ENCODE measurements at places on chromosomes 3 and 15.
A peak's percentile ranks its signal among the peaks of the same experiment; 100 is the strongest.

DNA sequence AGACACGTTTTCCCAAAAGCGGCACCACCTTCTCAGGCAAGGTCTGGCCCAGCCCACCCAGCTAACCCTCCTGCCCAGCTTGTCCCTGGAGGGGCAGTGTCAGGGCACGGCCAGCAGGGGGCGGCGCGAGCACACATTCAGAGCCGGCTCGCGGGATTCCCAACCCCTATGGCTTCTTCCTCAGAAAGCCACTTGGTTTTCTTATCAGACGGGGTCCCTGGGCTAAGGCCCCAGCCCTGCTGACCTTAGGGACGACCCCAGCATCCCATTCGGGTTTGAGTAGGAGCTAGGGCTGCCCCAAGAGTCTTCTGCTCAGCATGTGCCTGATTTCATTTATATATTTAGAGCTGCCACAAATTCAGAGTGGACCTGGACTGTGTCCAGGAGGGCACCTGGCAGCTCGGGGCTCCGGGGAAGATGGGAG lies 14.5 kb downstream of the RLBP1 start:
- peak; percentile 62 for DNase-seq

DNA sequence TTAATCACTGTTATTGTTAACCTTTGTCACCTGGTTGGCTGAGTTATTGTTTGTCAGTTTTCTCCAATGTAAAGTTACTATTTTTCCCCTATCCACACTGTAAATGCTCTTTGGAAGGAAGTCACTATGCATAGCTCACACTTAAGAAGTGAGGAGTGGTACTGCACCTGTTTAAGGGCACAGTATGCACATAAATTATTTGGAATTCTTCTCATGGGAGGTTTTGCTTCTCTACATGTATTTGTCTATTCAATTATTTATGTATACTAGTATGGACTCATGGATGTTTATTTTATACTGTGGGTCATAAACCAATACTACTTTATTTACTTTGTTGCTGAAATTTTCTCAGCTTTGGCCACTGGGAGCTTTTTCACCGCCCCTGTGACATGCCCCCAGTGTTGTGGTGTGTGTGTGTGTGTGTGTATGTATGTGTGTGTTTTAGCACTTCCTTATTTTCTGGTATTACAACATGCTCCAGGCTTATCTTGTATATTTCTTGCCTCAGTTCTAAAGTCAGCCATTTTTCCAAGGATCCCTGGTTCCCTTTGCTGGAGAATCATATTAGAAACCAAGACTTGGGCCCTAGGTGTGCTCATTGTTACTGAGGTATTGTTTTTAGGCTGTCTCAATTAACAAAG lies 290.5 kb downstream of the KBTBD8 start:
- DNase-seq: no peak

GRCh38 chr15:78425643-78426042 lies 12.4 kb upstream of the IREB2 start:
- no peak for DNase-seq

GRCh38 chr15:64774629-64775493 lies 528 bp downstream of the RBPMS2 start:
- DNase-seq: no peak

- no peak for DNase-seq
Observed at GRCh38 chr3:72081471-72082185, 296.7 kb upstream of the PROK2 start.

GRCh38 chr3:156252656-156253055 lies 132.3 kb downstream of the KCNAB1 start:
- DNase-seq: no peak
